ENCODE measurements at places on chromosomes 11 and 22.

GRCh38 chr11:11073996-11074395 lies 216.1 kb upstream of the ZBED5 start:
- no peak for DNase-seq

- DNase-seq, result no peak
These were observed 8.0 kb downstream of the SPTBN2 start for GRCh38 chr11:66720899-66721470.

GRCh38 chr22:48257685-48258055 lies 1495.2 kb downstream of the TBC1D22A start:
- DNase-seq, result no peak

DNA sequence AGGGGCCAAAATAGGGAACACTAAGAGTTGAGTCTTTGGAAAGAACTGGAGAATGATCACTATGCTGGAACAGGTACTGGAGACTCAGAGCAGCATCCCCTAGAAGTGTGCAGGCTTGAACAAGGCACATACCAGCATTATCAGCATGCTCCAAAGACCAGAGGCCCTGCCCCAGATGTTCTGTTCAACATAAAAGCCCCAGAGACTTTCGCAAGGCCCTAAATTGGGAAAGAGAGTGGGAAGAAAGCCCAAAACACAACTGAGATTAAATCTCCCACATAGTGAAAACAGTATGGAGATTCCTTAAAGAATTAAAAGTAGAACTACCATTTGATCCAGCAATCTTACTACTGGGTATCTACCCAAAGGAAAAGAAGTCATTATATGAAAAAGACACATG lies 9.4 kb downstream of the CNGA4 start:
- DNase-seq, result no peak

- DNase-seq, result no peak
These were observed 21.2 kb downstream of the SUN2 start for GRCh38 chr22:38734421-38735100.

GRCh38 chr11:45647329-45647728 lies 18.1 kb downstream of the CHST1 start:
- DNase-seq, result no peak

DNA sequence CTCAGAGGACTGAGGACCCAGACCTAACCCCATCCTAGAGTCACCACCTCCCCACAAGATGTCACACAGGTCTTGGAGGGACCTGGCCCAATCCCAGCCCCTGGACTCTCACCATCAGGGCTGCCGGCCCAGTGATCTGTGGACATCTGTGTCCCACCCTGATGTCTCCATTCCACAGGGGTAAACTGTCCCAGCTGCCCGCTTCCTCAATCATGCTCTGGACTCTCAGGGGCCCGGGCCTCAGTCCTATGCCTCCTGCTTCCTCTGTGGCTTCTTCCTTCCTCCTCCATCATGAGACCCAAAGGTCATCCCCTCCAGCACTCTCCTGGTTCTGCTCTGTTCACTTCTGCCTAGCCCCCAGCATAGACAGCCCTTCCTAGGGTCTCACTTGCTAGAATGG lies 32.2 kb downstream of the ARAP1 start:
- DNase-seq, result no peak

- DNase-seq, result no peak
These were observed 33.0 kb downstream of the PRR5L start for GRCh38 chr11:36328966-36329673.

DNA sequence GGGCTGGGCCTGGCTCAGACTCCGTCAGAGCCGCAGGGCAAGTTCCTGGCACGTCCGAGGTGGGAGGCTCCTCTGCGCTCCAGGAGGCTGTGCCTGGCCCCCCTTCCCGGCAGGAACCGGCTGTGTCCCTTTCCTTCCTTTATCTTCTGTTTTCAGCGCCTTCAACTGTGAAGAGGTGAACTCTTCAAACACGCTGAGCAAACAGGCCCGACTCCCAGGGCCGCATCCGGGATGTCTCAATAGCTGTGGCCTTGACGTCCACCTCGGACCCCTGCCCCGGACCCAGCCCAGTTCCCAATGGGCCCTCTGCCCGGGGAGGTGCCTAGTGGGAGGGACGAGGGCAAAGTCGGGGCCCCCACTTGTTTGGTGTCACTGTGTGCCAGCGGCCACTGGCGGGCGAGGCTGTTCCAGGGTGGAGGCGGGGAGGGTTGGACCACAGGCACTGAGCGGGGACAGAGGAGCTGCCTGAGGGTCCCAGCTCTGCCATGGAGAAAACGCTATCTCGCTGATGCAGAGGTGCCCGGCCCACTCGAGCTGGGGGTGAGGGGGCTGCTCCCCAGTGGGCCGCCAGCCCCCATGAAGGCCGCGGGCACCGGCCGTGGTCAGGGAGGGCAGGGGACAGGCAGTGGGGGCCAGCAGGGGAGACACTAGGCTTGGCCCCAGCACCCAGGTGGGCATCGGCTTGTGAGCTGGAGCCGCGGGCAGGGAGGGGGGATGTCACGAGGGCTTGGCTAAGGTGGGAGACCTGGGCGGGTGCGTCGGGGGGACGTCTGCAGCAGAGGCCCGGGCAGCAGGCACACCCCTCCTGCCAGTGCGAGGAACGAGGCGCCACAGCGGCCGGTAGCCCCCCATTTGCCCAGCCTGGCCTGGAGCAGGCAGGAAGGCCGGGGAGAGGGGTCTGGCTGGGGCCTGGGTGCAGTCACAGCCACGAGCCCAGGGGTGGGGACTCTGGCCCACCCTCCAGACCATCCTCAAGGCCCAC lies 2.7 kb upstream of the MUC5B start:
- no peak for DNase-seq

- no peak for DNase-seq
These were observed 109.3 kb upstream of the SNX19 start for GRCh38 chr11:131025421-131026125.

DNA sequence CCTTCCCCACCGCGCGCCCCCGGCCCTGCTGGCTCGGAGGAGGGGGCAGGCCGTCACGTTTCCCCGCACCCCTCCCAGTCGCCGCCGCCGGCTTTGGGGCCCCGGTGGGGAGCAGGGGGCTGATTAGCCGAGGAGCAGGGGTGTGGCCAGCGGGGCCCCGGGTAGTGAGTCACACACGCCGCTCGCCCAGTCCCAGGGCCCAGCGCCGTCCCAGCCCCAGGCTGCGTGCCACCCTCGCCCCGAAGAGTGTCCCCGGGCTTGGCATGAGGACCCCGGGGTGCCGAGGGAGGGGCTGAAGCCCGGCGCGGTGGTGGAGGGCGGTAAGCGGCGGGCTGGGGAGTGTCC lies 34.4 kb downstream of the PRDM11 start:
- peak; percentile 38 for DNase-seq

DNA sequence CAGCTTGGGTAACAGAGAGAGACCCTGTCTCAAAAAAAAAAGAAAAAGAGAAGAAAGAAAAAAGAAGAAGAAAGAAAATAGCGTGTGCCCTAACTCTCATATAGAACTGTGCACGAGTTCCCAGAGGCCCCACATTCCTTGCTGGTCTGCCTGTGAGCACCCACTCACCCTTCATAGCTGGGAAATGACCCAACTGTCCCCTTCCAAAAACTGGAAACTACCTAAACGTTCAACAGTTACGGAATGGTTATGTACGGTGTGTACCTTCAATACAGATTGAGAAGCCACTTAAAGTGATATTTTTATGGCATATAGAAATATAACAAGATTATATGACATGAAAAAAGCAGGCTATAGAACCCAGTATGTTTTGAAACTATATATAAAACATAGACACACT lies 82.0 kb downstream of the PARVA start:
- no peak for DNase-seq

DNA sequence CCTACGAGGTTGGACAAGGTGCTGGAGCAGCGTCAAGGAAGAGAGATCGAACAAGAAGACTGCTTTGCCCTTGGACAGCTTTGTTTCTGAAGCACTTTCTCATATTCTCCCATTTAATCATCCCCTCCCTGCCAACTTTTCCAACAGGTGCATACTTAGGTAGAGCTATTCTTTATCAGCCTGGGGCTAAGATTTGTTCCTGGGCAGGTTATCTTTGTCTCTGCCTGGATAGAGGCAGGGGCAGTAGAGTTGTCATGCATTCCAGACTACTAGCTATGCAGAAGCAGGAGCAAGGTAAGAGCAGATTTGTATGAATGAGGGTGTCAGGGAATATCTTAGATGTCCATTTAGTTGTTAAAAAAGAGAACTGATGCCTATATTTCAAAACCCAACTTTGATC lies 82.3 kb downstream of the PTPRJ start:
- DNase-seq, result no peak

DNA sequence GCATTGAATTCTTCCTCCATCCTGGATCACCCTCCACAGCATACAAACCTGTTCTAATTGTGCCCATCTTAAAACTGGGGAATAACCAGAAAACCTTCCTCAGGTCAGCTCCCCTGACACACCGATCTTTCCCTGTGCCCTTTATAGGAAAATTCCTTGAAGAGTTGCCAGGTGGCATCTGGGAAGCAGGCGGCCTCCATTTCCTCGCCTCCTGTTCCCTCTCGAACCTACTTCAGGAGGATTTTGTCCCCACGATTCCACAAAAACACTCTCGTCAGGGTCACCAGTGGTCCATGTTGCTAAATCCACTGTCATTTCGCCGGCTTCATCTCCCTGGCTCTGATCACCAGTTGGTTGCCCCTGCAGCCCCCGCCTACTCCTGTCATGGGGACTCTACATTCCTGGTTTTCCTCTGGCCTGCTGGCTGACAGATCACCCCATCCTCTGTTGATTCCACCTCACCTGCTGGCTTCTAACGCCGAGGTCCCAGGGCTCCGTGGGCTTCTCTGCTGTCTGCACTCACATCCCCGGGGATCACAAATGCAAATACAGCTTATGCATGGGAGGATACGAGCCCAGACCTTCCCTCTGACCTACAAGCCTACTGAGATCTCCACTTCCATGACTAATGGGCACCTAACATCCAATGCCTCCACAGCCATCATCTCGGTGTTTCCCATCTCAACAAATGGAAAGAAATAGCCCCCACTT lies 92.5 kb upstream of the PRDM11 start:
- DNase-seq, result no peak

- no peak for DNase-seq
These were observed 18.5 kb downstream of the ENDOD1 start for GRCh38 chr11:95108159-95108611.

DNA sequence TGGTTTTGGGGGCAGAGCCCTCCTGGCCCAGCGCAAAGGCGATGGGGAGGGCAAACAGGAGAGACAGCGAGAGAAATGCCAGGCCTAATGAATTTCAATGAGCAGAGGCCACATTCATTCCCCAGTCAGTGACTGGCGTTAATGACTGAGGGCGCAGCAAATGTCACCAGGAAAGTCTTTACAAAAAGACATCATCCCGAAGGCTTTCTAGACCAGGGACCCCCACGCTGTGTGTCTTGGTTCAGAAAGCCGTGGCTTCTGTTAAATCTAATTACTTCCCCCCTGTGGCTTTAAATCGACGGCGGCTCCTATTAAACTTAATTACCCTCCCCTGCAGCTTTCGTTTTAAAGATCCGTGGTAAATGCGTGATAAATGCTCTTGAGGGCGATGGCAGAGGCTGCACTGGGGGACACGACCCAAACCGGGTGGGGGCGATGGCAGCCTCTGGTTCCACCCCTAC lies 1.6 kb upstream of the FGF19 start:
- DNase-seq, result no peak

GRCh38 chr11:122042981-122043380 lies 73.0 kb downstream of the BLID start:
- no peak for DNase-seq

- no peak for DNase-seq
These were observed 19.6 kb downstream of the ACER3 start for GRCh38 chr11:76880314-76880713.

GRCh38 chr22:21714786-21715185 lies 20.8 kb downstream of the YPEL1 start:
- no peak for DNase-seq

GRCh38 chr11:33376331-33377310 lies 119.4 kb downstream of the HIPK3 start:
- no peak for DNase-seq

GRCh38 chr11:14304601-14305000 lies 54.4 kb downstream of the RRAS2 start:
- DNase-seq, result no peak

DNA sequence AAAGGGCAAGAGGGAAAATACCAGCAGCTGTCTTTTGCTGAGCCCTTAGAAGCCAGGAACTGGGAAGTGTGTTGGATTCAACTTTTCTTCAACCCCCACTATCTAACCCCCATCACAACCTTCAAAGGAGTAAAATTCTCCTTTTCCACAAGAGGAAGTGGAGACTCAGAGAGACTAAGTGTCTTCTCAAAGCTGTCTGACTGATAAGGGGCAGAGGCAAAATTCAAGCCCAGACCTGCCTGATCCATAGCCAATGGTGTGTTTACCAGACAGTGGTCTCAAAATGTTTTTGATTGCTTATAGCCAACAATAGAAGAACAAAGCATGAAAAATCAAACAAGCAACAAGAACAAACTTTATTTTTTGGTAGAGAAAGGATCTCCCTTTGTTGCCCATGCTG lies 707.0 kb downstream of the NTM start:
- DNase-seq, result no peak

GRCh38 chr22:33426451-33426850 lies 368.3 kb upstream of the SYN3 start:
- no peak for DNase-seq

GRCh38 chr11:61004180-61004611 lies 32.7 kb downstream of the CD6 start:
- DNase-seq, result peak; percentile 60

- no peak for DNase-seq
These were observed 9.7 kb upstream of the CENATAC start for GRCh38 chr11:118988280-118988679.

DNA sequence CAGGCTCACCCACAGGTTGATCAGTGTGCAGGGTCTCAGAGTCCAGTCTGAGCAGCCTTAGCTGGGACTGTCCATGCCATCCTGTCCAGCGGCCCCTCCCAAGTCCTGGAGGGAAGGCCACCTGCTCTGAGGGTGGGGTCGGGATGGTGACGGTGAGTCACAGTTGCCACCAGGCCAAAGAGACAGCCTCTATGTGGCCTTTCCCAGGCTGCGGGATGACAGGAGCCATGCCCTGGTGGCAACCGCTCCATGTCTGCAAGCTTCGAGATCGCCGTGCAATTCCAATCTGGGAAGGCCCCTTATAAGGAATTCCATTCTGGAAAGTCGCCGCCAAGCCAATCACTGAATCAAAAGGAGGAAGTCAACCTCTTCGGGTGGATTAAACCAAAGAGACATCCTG lies 47.5 kb downstream of the RTL6 start:
- no peak for DNase-seq

DNA sequence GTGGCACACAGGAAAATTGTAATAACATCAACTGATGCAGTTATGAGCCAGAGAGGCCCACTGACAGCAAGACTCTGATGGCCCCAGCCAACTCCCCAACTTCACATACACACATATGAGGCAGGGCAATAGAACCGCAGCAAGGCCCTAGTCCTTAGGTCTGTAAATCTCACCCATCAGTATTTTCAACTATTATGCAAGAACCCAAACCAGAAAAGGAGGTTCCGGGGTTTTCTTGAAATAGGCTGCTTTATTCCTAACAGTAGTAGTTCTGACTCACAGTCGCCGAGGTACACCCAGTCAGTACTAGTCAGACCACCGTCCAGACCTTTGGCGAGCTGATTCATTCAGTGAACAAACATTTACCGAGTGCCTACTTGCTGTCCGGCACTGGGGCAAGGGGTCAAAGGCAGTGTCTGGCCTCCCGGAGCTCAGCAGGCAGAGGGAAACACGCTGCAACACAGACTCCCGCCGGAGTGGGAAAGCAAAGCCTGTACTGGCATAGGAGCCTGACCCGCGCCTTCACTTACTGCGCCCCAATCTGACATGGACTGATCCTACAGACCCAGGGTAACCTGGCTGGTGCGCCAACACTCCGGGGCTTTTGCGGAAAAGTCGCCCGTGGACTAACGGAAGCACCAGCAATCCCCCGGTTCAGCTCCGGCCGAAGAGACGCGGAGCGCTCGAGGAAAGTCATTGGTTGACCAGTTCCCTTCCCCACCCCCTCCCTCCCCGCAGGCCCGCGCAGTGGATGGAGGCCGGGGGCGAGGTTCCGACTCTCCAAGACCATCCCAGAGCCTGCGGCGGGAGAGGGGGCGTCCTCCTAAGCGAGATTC lies 1.3 kb downstream of the PLEKHA7 start:
- no peak for DNase-seq
